ENCODE measurements at places on chromosomes 2 and 18. TPM values are rescaled to one million over a fixed set of nuclear protein-coding genes. Genes with fewer than 3 reads are reported as not detected.

- DNase-seq, result no peak
Measured at GRCh38 chr2:140600116-140600515, 1530.7 kb downstream of the LRP1B start.

DNA sequence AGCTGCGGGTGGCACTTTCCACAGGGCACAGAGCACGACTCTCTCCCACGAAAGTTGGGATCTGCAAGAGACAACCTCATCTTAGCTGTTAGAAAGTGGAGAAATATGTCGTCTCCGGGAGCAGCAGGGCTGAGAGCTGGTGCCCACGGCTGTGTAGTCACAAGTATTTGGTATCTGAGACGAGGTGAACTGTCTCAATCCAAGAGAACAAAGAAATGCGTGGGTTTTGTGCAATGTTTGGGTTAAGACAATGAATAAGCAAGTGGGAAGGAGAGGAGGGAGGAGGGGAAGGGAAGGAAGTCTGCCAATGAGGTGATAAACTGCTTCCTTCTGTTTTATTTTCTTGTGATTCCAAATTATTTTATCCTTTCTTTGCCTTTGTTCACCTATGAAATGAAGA, 18.0 kb downstream of the DYTN start:
- DNase-seq, result no peak

GRCh38 chr18:21257386-21257785, 15.4 kb downstream of the GREB1L start:
- no peak for DNase-seq

DNA sequence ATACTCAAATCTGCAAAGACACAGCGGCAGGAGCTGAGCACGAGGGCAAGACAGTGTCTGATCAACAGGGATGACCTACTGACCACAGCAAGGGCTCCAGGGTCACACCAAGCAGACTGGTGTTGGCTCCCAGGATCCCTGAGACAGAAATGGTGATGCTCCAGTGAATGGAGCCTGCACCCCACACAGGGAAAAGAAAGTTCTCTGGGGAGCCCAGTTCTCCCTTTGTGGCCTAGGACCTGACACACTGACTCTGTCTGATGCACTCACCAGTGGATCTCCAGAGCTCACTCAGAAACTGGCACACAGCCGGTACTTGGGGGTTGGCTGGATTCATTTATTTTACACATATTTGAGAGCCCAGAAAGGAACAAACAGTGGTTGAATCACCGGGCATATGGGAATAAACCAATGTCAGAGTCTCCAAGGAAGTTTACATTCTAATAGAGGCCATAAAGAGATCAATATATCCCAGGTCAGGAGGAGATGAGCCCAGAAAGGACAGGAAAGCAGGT, 215.6 kb upstream of the ARL4C start:
- no peak for DNase-seq

DNA sequence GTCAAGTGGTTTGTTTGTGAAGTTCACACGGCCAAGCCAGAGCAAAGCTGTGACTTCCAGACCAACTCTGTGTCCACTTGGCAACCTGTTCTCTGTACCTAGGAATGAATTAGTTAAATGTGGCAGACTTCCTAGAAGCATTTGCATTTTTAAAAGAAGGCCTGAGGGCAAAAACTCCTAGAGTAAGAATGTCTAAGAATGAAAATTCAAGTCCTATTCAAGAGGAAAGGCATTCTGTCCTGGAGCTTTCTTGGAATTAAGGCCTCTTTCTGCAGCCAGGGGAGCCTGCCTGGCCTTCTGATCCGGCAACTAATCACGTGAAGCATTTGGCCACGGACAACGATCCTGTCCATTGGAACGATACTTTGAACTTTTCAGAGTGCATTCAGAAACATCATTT, 155.0 kb downstream of the SETBP1 start:
- DNase-seq, result no peak

DNA sequence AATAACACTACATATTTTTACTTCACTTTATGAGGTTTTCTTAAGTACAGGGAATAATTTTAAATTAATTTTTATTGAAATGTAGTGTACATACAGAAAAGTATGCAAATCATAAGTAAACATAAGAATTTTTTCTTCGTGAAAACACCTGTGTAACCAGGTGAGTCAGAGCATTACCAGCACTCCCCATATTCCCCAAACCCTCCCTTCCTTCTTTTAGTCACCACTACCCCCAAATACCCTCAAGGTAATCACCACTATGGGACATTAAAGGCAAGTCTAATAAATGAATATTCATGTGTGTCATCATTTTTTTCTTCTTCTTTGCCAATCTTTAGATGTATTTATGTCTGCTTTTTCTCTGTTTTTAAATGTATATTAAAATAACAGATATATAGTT, 139.9 kb upstream of the LTBP1 start:
- no peak for DNase-seq

- no peak for DNase-seq
Measured at GRCh38 chr2:234392041-234392615, 104.8 kb downstream of the ARL4C start.

DNA sequence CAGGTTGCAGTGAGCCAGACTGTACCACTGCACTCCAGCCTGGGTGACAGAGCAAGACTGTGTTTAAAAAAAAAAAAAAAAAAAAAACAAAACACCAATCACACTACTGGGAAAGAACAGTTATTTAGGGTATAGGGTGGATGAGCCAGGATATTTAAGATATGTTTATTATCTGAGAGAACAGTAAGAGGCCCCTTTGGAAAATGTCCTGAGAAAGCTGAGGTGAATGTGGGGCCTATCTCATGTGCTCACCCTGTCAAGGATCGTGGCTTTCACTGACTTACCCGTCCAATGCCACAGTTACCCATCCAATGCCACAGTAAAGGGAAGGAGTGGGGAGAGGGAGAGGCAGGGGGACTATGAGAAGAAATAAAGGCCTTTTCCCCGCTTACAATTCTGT, 19.9 kb upstream of the ENOSF1 start:
- no peak for DNase-seq

DNA sequence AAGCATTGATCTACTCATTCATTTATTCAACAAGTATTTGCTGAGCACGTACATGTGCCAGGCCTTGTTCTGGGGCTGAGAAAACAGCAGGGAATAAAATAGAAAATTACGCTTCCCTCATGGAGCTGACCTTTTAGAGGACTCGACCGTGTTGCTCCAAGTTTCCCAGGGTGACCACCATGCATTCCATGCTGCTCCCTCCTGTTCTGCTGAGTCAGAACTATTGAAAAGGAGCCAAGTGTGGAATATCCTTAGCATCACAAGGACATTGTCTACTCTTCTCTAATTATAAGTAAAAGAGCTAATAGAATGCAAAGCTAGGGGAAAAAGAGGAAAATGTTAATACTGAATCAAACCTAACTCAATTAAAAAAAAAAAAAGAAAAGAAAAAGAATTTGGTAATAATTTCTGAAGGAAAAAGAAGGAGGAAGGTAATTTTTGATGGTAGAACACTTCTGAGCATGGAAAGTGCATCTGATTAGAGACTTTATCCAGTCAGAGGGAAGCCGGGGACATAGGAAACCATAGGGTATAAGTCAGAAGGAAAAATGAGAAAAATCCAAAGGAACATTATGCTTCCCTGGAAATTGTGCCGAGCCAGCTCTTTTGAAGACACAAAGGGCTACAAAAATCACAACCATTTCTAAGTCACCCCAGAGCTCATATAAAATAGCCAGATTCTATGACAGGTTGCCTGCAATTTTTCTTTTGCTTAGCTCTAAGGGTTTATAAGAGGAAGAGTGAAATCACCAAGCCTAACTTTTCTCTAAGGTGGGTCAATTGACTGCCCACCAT, 339.4 kb downstream of the RND3 start:
- no peak for DNase-seq

DNA sequence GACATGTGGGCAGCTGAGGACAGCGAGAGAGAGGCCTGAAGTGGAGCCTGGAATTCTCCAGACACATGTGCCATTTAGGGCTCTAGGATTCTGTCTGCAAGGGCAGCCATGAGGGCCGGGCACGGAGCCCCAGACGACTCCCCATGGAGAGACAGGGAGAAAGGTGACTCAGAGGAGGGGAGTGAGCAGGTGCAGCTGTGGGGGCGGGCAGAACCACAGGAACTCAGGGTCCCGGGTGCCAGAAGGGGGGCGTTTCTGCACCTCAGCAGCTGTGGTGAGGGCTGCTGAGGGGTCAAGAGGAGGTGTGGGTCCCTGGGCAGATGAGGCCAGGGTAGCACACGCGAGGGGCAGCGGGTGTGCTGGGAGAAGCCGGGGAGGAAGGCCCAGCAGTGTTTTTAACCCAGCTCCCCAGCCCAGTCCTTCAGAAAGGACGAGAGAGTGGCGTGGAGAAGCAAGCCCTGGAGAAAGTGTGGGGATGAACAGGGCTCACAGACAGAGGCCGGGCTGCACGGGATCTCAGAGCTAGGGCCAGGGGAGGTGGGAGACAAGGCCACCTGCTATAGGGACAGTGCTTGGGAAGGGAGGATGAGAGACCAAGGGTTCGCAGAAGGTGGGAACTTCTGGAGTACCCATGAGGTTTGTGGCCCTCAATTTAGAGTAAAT, 7.6 kb downstream of the GPR17 start:
- peak; percentile 21 for DNase-seq

GRCh38 chr2:109089602-109090300, 39.3 kb upstream of the SH3RF3 start:
- DNase-seq, result no peak

DNA sequence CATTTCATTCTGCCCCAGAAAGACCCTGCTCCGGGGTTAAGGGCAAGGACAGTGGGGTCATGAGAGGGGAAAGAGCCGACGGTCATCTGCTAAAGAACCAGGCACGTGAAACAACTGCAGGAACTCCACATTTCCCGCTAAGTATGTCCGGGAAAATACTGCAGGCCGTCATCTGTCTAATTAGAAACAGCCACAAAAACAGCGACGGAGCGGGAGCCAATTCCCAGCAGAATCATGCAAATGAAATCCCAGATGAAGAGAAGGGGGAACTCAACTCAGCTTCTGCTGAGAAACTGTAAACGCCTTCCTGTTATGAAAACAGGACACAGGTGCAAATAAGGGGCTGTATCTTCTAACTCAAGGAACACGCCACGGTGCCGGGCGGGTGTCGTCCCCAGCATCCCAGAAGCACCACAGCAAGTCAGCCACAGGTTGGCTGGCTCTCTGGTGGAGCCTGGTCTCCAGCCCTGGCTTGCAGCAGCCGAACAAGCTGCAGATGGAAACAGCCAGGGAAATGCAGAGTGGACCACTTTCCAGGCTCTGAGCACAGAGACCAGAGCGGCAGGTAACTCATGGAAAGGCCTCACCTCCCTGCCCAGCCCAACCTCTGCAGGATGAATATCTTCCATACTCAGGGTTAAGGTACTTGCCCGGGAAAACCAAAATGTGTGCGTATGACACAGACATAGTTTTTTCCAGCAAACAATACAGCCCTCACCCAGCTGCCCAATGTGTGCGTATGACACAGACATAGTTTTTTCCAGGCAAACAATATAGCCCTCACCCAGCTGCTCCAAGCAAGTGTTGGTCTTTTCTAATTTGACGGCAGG, 28.9 kb downstream of the PXDN start:
- no peak for DNase-seq

DNA sequence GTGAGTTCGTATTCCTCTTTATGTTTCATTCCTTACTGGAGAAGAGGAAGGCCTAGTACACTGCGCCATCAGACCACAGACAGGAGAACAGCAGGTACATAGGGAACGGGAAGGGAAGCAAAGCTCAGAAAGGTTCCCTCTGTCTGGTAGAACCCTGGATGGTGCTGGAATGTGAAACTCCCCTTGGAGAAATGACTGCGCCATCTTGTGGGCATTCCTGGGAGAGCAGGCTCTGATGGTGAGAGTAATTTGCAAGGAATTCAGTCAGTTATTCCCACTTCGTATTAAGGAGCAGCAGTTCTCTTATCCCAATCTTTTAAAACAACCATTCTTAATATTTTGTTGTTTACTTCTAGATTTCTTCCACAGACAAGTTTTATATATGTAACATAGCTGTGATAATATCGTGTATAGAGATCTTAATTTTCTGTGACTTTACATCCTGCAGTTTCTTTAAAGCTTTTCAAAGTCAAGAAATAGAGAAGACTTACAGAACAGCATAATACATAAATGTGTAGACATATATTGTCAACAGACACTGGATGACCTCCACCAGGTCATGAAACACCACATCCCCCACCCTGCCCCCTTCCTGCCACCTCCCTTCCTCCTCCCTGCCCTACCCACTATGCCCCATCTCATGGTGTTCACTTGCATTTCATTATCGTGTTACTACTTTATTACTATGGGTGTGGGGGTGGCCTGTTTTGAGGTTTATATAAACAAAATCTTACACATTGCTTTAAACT, 83.9 kb downstream of the ARHGEF4 start:
- peak; percentile 51 for DNase-seq

DNA sequence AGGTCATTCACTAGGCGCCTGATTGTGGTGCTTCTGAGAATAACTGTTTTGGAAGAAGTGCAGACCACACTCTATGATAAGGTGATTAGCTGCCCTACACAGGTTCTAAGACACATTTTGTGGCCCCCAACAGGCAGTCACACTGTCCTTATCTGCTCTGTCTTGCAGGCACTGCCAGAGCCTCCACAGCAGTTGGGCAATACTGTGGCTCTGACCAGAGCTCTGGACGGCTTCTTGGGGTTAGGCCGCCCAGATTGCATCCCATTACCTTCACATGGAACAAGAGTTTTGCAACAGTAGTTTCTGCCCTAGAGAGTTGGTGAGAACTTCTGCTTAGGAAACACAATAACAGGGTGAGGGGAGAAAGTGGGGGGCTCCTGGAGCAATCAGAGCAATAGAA, 22.7 kb downstream of the RUFY4 start:
- no peak for DNase-seq

GRCh38 chr2:190635781-190636180, 13.1 kb upstream of the NAB1 start:
- DNase-seq, result no peak

DNA sequence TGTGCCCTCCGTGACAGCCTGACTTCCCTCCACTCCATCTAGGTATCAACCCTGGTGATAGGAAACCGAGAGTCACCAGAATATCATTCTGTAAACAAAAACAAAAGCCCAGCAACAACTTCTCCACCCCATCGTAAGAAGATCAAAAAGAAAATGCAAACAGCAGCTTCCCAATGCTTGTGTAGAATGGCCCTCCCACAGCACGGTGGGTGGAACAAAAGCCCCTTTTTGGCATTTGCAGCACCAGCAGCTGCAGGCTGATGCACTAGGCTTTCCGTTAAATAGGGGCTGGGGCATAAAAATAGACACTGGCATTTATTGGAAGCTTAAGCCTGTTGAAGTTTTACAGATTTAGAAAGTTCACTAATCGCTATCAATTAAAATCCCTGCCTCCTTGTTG, 513.0 kb downstream of the GALR1 start:
- DNase-seq, result no peak

DNA sequence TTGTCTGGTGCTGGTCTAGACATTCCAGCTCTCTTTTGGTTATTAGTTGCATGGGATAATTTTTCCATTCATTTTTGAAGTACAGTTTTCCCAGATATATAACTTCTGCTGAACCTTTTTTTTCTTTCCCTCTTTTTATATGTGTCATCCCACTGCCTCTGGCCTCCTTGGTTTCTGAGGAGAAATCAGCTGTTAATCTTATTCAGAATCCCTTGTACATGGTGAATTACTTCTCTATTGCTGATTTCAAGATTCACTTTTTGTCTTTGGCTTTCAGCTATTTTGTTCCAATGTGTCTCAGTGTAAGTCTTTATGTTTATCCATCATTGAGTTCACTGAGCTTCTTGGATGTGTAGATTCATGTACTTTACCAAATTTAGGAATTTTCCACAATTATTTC, 99.7 kb downstream of the ARHGEF4 start:
- DNase-seq, result no peak

Gene HADHB
- 711 TPM for total RNA-seq

Gene IL36A
- total RNA-seq, result not detected

Gene TGFBRAP1
- 12.7 TPM for total RNA-seq

Gene ZNF804A
- total RNA-seq, result not detected

Gene DCDC2C
- not detected for total RNA-seq

Gene ARHGAP25
- 11.0 TPM for total RNA-seq

Gene RUFY4
- total RNA-seq, result not detected

Gene E2F6
- total RNA-seq, result 11.7 TPM

Gene HAAO
- total RNA-seq, result 3.4 TPM

All from left cardiac atrium (tissue), 4 donors.